H4 (cell line): ENCODE measurements at places on chromosomes 3 and 15. TPM values are rescaled to one million over a fixed set of nuclear protein-coding genes. Genes with fewer than 3 reads are reported as not detected.

DNA sequence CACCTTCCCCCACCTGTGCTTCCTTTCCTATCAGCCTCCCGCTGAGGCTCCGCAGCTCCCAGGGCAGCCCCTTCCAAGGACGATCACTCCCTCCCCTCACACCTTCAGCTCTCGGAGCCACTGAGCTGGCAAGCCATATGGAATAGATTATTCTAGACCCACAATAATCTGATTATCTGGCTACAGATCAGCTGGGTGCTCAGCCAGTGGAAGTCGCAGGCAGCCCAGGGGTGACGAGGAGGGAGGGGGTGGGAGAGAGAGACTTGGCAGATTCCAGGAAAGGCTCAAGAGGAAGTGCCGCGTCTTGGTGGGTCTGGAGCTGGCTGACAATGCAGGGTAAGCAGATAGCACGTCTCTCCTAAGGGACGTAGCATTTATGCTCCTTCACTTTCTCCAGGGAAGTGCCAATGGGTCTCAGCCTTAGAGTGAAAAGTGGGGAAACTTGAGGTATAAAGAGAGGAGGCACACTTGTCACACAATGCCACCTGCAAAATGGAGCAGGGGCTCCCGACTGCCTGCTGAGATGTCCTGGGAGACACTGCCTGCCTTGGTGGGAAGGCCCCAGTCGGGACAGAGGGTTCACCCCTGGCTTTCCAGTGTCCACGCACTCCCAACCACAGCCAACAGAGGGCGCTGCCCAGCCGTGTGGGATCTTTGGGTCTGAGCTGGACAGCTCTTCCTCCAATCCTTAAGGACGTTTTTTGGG, 9.4 kb upstream of the MESP1 start:
- DNase-seq, result peak; percentile 60

- DNase-seq, result no peak
Observed at GRCh38 chr15:85580879-85581278, 200.5 kb downstream of the AKAP13 start.

Gene IGDCC3
- total RNA-seq, result not detected in 2 replicates

Gene ADAMTS7
- total RNA-seq, result 1.5 and 5.5 TPM in 2 replicates
